IPS-NIHi11 (cell line): ENCODE measurements at places on chromosomes 11 and 22.

GRCh38 chr22:45866646-45867117, 110.3 kb downstream of the WNT7B start:
- DNase-seq, result no peak

DNA sequence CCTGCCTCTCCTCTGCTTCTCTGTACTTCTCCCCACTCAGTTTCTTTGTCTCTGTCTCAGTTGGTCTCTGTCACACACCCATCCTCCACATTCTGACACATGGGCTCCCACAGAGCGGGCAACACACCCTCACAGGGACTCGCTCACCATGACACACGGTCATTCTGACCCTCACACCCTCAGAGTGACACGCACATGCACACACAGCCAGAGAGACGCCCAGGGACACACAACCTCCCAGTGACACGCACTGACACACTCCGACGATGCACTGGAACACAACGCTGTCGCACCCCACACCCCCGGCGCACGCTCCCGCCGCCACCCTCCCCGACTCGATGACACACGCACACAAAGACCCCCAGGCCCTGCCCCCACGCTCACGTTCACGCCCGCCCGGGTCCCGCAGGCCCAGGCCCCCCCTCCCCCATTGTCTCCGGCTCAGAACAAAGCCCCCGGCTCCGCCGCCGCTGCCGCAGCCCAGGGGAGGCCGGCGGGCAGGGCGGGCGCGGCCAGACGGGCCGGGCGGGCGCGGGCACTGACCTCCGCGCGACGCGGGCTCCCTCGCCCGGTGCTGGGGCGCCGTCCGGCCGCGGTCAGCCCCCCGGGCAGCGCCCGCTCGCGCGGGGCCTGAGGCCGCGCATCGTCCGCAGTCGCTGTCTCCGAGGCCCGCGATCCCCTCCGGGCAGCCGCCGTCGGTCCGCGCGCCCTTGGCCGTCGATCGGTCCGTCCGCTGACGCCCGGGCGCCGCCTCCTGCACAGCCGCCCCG, 404 bp downstream of the DCHS1 start:
- DNase-seq, result no peak

DNA sequence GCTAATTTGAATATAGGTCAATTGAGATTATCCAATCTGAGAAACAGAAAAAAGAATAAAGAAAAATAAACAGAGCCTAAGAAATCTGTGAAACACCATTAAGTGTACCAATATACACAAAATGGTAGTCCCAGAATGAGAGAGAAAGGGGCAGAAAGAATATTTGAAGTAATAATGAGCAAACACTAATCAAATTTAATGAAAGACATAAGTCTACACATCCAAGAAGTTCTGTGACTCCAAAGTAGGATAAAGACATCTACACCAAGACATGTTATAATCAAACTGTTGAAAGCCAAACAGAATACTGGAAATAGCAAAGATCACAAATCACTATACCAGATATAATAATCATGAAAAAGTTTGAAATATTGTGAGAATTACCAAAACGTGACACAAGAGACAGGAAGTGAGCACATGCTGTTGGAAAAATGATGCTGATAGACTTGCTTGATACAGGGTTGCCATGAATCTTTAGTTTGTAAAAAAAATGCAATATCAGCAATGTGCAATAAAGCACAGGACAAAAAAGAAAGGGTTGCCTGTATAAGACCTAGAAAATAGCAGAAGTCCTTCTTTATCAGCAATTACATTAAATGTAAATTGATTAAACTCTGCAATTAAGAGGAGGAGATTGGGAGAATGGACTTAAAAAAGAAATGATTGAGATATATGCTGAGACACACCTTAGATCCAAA, 75.8 kb downstream of the RNF169 start:
- DNase-seq, result no peak

DNA sequence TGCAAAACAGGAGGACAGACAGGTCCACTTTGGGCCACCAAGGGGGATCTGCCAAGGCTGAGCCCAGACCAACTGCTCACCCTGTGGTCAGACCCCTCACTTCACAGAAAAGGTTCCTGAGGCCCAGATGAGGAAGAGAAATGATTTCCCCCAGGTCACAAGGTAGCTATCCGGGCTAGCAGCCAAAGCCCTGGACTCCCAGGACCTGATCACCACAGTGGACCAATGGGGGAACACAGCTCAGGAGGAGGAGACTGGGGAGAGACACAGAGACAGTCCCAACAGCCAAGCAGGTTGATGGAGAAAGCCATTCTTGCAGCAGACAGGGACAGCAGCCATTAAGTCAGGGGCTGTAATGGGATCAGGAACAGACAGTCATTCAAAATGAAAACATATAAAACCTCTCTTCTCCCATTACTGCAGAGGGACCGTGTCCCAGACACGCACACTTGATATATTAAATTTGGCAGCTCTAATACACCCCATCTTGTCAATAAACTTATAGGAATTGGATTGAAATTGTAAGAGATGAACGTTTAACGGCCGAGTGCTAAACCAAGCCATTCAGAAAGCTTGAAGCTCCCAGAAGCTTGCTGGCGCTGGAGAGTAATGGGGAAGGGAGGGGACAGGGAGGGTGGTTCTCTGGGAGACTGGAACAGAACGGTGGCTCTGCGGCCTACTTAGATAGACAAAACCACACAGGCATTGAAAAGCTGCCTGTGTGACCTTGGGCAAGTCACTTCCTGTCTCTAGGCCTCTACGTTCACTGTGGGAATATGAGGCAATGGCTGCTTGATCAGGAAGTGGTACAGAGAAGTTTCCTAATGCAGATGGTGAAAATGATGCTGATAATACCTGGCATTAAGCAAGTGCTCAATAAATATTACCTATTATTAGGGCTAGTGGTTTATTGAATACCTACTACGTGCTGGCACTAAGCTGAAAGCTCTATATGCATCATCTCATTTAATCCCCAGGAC, 16.0 kb downstream of the ZMAT5 start:
- DNase-seq, result no peak

DNA sequence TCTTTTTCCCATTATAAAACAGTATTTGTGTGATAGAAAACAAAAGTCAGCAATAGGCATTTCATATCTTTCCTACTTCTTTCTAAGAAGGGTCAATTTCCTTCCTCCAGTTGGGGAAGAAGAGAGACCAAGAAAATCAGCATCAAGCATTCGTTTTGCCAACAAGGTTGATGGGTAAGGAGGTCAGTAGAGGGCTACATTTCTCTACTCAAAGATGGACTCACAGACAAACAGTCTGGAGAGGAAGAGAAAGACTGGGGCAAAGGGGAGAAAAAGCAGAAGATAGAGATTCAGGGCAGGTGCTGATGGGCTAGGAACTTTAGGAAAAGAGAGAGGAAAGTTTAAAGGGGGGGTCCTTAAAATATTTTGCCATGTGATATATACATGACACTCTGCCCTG, 8.6 kb upstream of the MTNR1B start:
- DNase-seq, result no peak

DNA sequence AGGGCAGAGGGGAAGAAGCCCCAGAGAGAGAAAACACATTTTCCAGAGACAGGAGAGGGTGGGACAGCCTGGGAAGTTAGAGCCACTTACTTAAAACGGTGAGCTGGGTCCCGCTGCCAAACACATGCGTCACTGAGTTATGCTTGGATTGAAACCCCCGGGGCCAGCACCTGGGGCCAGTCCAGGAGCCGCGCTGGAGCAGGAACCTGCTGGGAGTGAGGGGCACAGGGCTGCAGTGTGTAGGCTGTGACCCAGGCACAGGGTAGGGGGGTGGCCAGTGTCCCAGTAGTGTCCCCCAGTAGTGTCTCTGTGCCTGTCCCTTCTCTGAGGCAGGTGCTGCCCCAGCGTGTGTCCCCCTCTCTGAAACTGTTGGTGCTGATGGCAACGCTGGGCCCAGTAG, 5.2 kb downstream of the IGLL1 start:
- no peak for DNase-seq

- DNase-seq, result no peak
Measured at GRCh38 chr22:39297490-39298240, 21.8 kb downstream of the RPL3 start.

- DNase-seq, result peak; percentile 61
Measured at GRCh38 chr22:27726686-27727449, 74.7 kb downstream of the MN1 start.

GRCh38 chr22:44245867-44246266, 65.1 kb downstream of the PARVG start:
- no peak for DNase-seq

DNA sequence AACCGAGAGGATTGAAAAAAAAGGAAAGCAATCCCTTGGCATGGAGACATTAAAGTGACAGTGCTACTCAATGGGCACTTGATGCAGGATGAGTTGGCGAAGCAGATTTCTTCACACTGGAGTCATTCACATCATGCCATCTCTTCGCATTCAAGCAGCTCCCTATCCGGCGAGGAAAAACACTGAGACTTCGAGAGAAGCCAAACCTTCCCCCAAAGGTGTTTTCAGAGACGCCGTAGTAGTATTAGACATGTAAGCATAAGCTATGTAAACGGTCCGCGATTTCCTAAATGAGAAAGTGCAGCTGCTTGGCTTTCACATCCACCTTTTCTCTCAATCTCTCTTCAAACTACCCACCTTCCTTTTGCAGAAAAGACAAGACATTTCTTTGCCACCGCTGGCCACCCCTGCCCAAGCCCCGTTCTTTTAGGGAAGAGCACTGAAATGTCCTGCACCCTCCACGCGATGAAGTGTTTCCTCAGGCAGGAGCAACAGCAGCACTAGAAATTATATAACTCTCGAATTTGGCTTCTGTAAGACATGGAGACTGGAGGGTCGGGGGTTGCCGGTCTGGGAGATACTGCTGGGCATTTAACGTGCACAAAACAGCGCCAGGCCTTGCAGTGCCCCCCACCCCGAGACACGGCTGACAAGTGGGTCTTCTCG, at the start of gene DLG2:
Gene DLG2, minus strand, starts transcription at position 13 of the 666 bp plus-strand sequence.
- DNase-seq, result no peak

GRCh38 chr22:39309364-39309861, 10.0 kb downstream of the RPL3 start:
- DNase-seq, result peak; percentile 69

GRCh38 chr22:48277868-48278581, 1515.6 kb downstream of the TBC1D22A start:
- no peak for DNase-seq

DNA sequence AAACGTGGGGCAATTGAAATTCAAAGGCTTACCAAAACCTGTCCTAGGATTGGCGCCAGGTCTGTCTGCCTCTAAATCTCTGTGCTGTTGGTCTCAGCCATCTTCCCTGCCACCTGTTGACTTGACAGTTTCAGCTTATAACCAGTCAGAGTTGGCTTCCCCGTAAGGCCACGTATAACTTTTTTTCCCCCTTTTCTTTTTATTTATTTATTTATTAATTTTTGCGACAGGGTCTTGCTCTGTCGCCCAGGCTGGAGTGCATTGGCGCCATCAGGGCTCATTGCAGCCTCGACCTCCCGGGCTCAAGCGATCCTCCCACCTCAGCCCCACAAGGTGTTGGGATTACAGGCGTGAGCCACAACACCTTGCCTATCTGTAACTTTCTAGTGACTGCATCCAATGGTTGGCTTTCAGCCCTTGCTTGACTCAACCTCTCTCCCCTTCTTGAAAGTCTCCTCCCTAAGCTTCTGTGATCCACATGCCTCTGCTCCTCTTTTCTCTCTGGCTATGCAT, 1.4 kb upstream of the SYVN1 start:
- DNase-seq, result no peak

DNA sequence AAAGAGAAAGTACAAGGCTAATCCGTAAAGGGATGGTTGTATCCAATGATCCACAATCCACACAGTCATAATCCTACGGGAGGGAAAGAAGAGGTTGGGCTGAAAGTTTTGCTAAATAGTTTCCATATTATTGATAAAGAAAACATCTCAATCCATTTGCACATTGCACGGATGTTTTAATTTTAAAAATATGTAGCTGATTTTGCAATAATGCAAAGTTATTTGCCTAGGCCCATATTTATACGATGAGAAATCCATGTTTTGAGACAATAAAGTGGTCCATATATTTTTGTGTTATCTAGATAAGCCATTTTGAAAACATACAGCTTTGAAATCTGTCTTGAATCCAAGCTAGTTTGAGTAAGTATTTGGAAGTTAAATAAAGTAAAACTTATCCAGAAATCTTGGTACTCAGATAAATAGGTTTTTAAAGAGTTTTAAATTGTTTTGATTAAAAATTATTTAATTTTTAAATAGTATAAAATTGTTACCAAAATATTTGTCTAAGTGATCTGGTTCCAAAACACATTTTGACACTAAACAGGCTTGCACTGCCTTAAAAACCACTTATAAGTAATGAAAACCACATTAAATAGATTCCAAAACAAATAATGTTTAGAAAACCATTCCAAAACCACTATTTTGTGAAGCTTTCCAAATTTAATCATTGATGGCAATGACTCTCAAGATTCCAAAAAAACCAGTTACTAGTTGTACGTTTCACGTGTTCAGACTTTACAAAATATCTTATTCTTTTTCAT, 38.2 kb upstream of the PAMR1 start:
- DNase-seq, result no peak

DNA sequence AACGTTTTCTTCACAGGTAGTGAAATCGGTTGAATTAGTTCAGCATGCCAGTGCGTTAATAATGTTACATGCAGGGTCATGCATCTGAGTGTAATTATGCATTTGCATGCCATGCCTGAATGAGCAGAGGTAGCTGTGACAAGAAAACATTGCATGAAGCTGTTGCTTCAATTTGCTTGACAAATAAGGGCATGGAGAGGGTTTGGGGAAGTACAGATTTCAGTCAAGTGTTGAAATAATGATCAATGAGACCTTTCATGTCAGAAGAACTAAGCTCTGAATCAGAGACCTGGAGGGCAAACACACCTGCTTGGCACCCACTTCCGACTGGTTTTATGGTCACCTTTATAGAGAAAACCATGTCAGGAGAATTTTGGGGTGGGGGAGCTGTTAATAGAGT, 221.4 kb downstream of the DBX1 start:
- no peak for DNase-seq

DNA sequence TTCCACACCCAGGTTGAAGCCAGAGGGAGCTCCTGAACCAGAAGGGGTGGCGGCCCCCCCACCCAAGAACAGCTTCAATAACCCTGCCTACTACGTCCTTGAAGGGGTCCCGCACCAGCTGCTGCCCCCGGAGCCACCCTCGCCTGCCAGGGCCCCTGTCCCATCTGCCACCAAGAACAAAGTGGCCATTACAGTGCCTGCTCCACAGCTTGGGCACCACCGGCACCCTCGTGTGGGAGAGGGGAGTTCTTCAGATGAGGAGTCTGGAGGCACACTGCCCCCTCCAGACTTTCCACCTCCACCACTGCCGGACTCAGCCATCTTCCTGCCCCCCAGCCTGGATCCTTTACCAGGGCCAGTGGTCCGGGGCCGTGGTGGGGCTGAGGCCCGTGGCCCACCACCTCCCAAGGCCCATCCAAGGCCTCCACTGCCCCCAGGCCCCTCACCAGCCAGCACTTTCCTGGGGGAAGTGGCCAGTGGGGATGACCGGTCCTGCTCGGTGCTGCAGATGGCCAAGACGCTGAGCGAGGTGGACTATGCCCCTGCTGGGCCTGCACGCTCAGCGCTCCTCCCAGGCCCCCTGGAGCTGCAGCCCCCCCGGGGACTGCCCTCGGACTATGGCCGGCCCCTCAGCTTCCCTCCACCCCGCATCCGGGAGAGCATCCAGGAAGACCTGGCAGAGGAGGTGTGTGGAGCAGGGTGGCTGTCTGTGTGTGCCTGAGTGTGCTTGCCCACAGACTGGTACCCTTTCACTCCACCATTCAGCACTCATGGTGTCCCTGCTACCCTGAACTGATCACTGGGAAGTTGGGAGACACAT, 6.7 kb downstream of the PHOX2A start:
- no peak for DNase-seq
